ENCODE measurements at places on chromosomes 16 and 17.

- DNase-seq = peak; percentile 18
These were observed 885 bp downstream of the ZNF207 start for GRCh38 chr17:32350666-32351418.

DNA sequence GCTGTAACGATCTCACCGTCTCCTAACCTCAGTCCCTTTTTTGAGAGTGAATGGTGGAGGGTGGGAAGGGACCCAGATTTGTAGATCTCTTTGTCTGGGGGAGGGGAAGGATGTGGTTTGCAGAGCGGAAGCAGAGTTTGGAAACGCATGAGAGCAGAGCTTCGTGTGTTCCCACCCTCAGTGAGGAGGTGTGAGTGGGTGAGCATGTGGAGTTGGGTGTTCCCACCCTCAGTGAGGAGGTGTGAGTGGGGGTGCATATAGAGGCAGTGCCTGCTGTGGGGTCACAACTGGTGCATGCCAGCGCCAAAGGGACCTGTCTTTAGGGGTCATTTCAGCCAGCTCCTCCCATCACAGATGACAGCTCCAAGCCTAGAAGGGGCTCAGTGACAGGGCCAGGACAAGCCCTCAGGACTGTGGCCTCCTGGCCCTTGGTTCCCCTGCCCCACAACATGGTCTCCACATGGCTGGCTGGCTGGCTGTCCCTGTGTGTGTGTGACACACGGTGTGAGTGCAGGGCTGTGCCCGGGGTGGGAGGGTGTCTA lies 1.8 kb upstream of the CISD3 start:
- DNase-seq = peak; percentile 41

DNA sequence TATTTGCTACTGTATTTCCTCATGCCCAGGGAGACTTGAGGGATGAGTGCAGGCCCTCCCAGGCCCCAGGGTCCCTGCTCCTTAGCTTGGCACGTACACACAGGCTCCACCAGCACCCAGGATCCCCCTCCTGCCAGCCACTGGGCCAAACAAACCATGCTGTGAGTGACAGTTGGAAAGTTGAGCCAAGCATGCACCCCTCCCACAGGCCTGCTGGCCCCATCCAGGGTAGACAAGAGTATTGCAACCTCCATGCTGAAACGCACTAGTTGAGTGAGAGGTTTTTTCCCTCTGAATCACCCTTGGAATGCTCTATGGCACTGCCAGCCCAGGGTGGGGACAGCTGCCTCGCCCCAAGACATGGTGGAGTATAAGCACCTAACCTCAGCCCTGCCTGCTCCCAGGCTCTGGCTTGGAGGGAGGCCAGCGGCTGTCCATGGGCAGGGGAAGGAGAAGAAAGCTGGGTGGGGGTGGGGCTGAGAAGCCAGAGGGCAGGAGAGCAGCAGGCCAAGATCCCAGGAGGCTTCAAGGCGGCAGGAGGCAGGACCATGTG lies 49.6 kb downstream of the PITPNM3 start:
- no peak for DNase-seq

GRCh38 chr17:83110735-83111134 lies 31.3 kb downstream of the METRNL start:
- no peak for DNase-seq

GRCh38 chr16:52476111-52476510 lies 70.8 kb downstream of the TOX3 start:
- no peak for DNase-seq

DNA sequence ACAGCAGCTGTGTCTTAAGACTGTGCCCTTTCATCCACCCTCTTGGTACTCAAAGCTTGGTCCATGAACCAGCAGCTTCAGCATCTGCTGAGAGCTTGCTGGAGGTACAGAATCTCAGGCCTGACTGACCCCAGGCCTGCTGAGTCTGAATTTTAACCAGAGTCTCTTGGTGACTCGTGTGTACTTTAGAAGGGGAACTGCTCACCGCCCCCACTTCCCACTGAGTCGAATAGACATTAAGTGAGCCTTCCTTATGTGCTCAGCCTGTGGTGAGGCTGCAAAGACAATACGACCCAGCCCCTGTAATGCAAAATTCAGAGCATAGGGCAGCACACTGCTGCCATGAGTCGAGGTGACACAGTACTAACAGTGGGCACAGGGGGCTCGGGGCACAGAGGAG lies 662.8 kb downstream of the WWOX start:
- no peak for DNase-seq

- DNase-seq = no peak
These were observed 252.9 kb downstream of the KATNIP start for GRCh38 chr16:27802664-27803439.

GRCh38 chr17:82317394-82318168 lies at the start of gene CD7:
Gene CD7, minus strand, starts transcription at chr17:82317608. Its CDS starts 113 bp downstream, at chr17:82317495.
- peak; percentile 61 for DNase-seq

- no peak for DNase-seq
These were observed 870 bp upstream of the ITGA3 start for GRCh38 chr17:50055055-50055425.

DNA sequence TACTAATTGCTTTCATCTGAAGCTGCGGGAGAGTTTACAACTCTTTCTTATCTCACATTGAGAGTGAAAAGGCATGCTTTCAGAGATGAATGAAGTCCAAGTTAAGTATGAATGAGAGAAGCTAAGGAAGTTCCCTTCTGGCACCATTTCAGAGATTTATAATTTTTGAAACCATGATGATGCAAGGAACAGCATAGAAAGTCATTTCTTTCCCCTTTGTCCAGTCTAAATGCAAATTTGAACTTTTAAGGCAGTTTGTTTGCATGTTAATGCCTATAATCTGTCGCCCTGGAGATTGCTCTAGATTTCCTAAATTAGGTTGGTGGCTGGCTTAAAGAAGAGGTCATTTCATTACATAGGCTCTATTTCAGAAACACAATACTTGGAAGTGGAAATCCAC lies 594.8 kb upstream of the GOT2 start:
- no peak for DNase-seq

- DNase-seq = no peak
These were observed 153.4 kb downstream of the AXIN2 start for GRCh38 chr17:65408050-65408449.

- peak; percentile 61 for DNase-seq
These were observed 517 bp downstream of the RUNDC1 start for GRCh38 chr17:42980766-42981397.

DNA sequence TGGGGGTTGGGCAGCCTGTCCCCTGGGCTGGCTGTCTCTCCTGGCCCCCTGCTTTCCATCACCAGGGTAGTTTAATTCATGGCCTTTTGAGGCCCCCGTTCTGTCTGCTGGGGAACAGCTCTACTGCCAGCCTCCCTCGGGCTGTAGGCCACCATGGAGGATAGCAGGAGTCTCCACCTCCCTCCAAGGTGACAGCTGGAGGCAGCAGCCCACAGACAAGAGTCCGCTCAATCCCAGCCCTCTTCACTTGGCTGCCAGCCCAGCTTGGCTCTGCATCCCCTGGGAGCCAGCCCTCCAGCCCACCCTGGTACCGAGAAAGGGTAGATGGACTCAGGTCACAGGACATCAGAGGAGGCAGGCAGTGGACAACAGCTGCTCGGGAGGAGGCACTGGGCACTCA lies 194.6 kb upstream of the SDK2 start:
- no peak for DNase-seq

GRCh38 chr16:57486858-57487834 lies 853 bp upstream of the DOK4 start:
- no peak for DNase-seq

DNA sequence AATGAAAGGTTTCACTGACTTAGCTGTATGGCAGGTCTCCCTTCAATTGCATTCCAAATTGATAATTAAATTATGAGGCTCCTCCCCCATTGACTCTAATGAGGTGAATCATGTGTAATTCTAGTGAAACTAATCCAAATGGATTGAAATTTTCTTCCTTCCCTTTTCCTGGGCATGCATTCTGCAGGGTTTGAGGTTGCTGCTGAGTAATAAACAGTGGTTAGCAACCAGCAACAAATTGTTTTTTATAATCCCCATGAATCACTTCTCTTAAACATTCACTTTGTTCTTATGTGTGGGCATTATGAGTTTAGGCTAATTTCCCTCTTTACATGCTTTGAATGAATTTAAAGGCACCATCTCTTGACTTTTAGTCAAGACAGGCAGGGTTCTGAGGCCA lies 43.4 kb downstream of the MYOCD start:
- no peak for DNase-seq

GRCh38 chr16:71537643-71538042 lies 11.4 kb downstream of the CHST4 start:
- peak; percentile 26 for DNase-seq

DNA sequence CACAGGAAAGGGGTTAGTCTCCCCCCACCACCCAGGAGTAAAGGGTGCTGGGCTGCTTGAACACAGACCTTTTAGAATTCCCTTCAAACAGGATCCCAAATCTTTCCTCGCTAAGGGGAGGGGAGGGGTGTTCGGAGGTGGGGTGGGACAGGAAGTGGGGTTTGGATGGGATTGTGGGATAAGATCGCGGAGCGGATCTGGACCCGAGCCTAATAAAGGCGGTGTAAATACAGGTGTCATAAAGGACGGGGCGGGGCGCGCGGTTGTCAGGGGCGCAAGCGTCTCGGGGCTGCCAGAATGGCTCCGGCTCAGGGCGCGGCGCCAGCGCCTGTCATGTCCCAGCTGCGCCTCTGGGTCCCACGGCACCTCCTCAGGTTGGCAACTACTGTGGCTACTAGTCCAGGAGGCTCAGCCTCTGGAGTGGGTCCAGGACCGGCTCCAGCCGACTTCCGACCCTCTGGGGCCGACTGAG lies 59.8 kb upstream of the FBXO47 start:
- DNase-seq = no peak

DNA sequence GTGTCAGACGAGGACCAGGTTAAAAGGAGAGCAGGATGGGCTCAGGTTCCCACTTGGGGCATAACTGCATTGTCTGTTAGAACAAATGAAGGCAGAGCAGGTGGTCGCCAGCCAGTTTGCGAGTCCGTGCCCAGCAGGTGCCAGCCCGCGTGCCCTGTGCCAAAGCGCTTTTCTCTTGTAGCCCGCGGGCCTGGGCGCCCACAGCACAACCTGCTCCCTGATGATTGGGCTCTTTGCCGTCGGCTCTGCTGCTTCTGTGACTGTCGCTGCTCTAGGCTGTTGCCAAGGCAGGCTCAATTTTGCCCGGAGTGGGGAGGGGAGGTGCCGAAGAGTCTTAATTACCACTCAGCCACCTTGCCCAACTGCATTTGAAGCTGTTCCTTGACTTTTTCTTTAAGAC lies 21.1 kb downstream of the KNOP1 start:
- no peak for DNase-seq

- no peak for DNase-seq
These were observed 30.0 kb downstream of the FOXL1 start for GRCh38 chr16:86608301-86608747.

DNA sequence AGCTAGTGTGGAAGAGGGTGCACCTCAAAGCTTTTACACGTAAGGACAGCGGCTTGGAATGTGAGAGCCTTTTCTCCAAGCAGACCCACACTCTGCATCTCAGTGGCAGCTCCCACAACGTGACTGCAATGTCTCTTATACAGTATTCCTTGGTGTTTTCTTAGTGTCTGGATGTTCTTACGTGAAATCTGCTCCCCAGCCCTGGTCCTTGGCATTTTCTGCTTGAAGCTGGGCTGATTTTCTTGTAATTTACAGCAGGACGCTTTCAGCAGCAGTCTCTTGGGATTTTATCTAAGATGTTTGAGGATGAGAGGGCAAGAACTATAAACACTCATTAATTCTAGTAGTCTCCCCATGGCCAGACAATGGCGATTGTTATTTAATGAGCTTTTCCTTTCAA lies 12.1 kb upstream of the POLR3E start:
- DNase-seq = no peak

- DNase-seq = no peak
These were observed 7.6 kb downstream of the SCPEP1 start for GRCh38 chr17:56985371-56986162.

DNA sequence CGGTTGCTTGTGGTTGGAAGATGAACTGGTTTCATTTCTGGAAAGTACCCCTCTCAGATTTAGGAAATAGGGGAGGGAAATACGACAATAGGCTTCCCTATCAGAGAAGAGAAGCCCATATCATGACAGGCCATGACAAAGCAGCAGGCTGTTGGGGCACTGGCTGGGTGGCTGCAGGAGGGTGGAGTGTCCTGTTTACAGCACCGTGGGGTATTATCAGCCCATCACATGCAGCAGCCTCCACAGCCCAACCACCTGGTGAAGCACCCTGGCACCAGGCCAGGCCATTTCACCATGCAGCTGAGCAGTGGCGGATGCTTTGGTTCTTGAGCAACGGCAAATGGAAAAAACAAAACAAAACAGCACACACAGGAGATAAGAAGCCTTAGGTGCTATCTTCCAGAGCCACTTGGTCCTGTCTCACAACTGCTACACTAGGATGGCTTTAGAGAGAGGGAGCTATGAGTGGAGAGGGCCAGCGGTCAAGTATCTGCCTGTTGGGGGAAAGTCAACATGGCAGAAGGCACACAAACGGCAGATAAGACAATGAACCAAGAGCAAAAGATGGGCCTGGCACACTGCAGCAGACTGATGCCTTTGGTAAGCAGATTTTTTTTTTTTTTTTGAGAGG lies 24.2 kb downstream of the FAM117A start:
- peak; percentile 72 for DNase-seq

DNA sequence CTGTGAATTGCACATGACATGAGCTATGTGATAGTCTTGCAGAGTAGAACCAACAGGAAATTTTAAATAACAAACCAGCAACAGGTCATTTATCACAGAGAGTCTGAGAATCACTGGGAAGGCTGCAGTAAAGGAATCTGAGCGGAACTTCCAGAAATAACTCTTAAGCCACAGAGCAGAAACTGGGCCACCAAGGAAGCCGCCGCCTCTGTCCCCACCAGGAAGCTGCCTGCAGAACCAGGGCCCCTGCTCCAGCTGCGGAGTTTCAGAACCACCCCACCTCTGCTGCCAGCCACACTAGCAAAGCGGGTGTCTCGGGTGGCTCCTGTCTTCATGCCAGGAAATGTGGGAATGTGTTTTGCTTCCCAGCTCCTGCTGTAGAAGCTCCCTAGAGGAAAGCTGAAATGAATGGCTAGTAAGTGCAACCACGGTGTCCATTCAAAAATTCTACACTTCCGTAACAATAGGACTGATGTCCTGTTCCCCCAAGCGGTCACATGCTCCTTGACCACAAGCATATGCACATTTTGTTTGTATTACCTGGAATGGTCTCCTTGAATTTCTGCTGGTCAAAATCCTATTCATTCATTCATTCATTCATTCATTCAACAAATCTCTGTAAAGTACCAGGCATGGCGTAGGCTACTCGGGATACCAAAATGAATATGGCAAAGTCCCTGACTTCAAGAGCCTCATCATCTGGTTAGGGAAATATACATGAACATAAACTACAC lies 7.7 kb upstream of the ITPRIPL2 start:
- no peak for DNase-seq

DNA sequence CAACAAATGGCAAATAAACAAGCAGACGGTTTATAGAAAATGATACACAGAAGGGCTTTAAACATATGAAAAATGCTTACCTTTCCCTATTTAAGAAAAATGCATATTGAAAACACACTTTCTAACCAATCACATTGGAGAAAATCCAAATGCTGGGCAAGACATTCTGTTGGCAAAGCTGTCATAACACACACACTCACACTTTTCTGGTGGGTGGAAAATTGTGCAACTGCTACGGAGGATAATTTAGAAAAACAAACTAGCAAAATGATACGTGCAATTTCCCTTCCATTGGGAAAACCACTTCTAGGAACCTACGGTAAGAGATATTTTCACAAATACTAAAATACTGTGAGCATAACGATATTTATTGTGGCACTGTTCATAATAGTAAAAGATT lies 9.8 kb upstream of the MYH3 start:
- no peak for DNase-seq

Measured in stimulated activated CD4-positive, alpha-beta T cell treated with anti-CD3 and anti-CD28 coated beads, Interleukin-2, amount 100 ng/mL, for 48 hours (primary cell).